ENCODE measurements at places on chromosomes 4 and X.
A peak's percentile ranks its signal among the peaks of the same experiment; 100 is the strongest.

- DNase-seq = no peak
These were observed 36.4 kb upstream of the MAN2B2 start for GRCh38 chr4:6538575-6538974.

- DNase-seq = no peak
These were observed 770.2 kb downstream of the FSTL5 start for GRCh38 chr4:161393602-161394001.

DNA sequence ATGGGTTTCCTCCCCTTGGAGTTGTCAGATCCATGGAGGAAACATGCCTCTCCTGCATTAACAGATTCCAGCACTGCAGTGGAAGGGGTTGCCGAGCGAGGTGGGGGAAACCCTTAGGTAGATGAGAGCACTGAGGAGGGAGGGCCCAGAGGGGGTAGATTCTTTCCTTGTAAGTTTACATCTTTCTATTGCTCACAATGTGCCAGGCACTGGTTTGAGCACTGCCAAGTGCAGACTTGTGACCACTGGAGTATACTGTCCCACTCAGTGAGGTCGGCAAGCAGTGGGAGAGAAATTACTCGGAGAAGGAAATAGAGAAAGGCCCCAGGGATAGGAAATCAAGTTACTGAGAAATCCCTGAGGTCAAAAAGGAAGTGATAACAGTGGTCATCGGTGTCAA is 27.8 kb upstream of the TMEM154 start:
- no peak for DNase-seq

- DNase-seq = no peak
These were observed 18.1 kb downstream of the GUCY2F start for GRCh38 chrX:109463784-109464183.

DNA sequence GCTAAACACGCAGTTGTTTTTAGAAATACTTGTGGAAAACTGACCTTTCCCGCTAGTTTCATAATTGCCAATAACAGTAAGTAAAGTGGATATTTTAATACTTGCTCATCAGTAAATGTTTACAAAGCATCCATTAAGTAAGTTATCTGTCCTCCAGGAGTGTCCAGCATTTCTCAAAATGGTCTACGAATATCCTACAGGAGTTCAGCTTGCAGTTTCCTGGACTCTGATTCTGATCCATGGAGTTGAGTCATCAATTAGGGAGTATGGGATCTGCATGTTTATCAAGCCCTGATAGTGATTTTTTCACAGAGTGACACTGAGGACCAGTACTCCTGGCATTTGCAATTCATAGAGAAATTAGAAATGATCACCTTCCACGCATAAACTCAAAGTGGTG is 325.2 kb upstream of the AADAT start:
- no peak for DNase-seq

DNA sequence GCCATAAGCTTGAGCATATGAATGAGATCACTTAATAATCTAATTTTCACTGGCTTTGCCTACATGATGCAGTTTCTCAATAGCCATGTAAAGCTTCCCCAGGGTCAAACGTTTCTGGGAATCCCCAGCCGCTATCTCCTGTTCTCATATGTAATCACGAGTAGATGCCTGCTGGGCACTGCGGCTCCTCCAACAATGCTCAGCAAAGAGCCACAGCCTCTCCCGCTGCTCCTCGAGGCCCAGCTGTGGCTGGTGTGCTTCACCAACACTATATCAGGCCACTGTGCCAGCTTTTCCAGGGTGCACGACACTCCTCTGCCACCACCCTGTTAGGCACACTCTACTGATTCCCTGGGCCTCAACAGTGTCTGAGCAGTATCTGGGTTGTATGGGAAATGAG is 78.3 kb upstream of the RASGEF1B start:
- DNase-seq = no peak

- peak; percentile 81 for DNase-seq
These were observed 4.1 kb downstream of the HDAC8 start for GRCh38 chrX:72568406-72569092.

- peak; percentile 4 for DNase-seq
These were observed 962.6 kb downstream of the PCDH7 start for GRCh38 chr4:31682796-31683195.

- peak; percentile 42 for DNase-seq
These were observed 151.2 kb upstream of the SLC4A4 start for GRCh38 chr4:71187404-71188155.

- DNase-seq = peak; percentile 0
These were observed 837.3 kb downstream of the PCDH7 start for GRCh38 chr4:31557437-31557836.

DNA sequence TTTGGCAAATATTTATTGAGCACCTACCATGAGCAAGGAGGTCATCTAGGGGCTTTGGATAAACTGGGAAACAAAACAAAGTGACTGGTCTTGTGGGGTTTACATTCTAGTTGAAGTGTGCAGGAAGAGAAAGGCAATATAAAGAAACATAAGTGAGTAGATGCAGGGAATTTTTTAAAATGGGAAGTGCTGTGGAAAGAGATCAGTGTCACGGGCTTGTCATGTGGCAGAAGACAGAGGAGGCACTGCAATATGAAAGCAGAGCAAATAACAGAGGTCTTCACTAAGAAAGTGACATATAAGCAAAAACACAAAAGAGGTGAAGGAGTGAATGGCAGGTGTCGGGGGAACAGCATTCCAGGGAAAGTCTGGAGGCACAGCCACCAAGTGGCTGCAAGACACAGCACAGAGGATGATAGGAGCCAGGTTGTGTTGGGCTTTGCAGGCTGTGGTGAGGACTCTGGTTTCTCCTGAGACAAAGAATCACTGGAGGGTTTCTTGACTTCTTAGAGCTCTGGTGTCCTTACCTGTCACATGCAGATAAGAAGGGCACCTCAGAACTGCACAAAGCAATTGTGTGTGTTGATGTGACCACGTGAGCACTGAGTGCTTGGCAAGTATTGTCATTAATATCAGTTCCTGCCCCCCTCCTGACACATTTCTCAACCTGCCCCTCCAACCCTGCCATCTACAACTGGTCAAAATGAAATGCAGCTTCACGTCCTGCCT is 143.5 kb downstream of the TSPAN5 start:
- DNase-seq = no peak

- peak; percentile 30 for DNase-seq
These were observed 1.2 kb downstream of the SPCS3 start for GRCh38 chr4:176320976-176321361.

GRCh38 chr4:73967866-73968265 is 14.0 kb downstream of the PF4 start:
- DNase-seq = no peak

GRCh38 chr4:185546335-185546734 is 11.0 kb upstream of the PDLIM3 start:
- no peak for DNase-seq

DNA sequence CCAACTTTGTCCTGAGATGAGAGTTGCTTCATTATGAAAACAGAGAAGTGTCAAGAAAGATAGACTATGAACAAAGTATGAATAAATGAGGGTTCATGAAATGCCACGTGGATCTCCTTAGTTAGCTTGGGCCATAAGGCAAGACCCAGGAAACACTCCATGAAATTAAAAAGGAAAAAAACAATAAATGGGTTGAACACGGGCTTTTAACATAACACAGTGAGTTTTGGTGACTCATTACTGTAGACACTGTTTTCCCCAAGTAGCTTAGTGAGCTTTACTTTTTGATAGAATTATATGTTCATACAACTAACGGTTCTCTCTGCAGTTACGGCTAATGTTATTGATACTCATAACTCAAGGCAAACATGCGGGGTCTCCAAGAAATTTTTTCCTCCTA is 265.0 kb downstream of the DHX15 start:
- DNase-seq = no peak

DNA sequence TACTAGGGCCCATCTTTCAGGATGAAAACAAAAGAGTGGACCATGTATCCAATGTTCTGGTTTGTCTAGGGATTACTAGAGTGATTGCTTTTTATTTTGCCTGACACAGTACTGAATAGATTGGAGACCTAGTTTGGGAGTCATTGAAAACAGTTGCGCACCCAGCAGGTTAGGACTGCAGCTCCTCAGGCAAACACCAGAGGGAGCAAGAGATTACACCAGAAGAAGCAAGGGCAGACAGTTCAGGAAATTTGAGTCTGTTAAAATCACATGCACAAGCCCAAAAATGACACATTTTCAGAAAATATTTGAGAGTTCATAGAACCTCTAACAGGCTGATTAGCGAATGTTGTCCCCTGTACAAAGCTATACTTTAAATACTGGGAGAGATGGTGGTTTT is 55.6 kb downstream of the CYLC1 start:
- no peak for DNase-seq

All from fibroblast of the aortic adventitia (primary cell).